ENCODE measurements at places on chromosomes 2 and 18.

GRCh38 chr2:20450201-20450999, 3.5 kb downstream of the RHOB start:
- no peak for DNase-seq

GRCh38 chr2:75538521-75539490, 21.9 kb downstream of the EVA1A start:
- DNase-seq: no peak

- DNase-seq: no peak
Observed at GRCh38 chr18:35512761-35513160, 15.0 kb upstream of the INO80C start.

- peak; percentile 65 for DNase-seq
Observed at GRCh38 chr2:234305846-234306245, 191.0 kb downstream of the ARL4C start.

DNA sequence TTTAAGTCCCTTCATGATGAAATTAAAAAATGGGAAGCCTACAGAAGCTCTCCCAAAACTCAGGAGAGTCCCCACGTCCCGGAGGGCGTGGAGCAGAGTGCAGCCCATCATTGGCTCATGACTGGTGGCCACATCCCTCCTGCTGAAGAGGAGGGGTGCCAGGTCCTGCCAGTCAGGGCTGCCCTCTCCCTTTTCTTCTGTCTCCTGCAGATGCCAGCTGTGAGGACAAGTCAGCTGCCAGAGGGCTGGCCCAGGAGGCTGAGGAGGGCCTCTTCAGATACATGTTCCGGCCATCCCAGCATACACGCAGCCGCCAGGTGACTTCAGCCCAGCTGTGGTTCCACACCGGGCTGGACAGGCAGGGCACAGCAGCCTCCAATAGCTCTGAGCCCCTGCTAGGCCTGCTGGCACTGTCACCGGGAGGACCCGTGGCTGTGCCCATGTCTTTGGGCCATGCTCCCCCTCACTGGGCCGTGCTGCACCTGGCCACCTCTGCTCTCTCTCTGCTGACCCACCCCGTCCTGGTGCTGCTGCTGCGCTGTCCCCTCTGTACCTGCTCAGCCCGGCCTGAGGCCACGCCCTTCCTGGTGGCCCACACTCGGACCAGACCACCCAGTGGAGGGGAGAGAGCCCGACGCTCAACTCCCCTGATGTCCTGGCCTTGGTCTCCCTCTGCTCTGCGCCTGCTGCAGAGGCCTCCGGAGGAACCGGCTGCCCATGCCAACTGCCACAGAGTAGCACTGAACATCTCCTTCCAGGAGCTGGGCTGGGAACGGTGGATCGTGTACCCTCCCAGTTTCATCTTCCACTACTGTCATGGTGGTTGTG, 2.6 kb downstream of the INHA start:
- DNase-seq: no peak

- no peak for DNase-seq
Observed at GRCh38 chr2:120567128-120567527, 168.5 kb upstream of the GLI2 start.

DNA sequence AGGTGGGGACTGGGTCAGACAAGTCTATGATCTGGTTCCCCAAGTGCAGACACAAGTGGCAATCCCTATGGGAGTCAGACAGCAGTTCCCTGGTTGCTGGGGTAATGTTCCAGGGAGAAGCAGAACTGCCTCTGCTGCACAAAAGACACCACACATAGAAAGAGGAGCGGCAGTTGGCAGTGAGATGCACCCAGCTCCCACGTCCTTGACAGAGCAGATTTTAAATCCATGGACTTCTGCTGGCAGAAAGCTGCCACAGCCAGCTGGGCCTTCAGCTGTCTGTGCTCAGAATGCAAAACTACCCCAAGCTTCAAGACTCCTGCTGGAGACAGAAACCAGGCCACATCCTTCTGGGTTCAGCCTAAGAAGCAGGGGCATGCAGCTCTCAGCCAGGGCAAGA, 147.2 kb downstream of the ETAA1 start:
- no peak for DNase-seq

- no peak for DNase-seq
Observed at GRCh38 chr18:63098018-63098981, 221.3 kb downstream of the BCL2 start.

- DNase-seq: no peak
Observed at GRCh38 chr2:152075461-152076050, 23.3 kb downstream of the CACNB4 start.

DNA sequence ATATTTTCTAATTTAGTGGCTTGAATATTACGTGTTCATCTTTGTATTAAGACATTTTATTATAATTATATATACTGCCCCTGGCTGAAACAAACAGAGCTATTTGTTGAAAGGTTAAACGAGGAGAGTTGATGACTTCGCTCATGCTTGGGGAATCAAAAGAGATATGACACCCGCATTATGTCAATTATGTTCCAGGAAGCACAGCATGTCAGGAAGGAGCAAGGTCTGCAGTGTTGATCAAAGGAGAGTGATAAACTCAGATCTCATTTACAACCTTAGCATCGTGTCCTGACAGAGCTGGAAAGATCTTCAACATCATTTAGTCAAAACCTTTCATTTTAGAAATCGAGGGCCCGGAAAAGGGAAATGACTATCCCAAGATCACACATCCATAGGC, 510.1 kb downstream of the TDRD15 start:
- no peak for DNase-seq

DNA sequence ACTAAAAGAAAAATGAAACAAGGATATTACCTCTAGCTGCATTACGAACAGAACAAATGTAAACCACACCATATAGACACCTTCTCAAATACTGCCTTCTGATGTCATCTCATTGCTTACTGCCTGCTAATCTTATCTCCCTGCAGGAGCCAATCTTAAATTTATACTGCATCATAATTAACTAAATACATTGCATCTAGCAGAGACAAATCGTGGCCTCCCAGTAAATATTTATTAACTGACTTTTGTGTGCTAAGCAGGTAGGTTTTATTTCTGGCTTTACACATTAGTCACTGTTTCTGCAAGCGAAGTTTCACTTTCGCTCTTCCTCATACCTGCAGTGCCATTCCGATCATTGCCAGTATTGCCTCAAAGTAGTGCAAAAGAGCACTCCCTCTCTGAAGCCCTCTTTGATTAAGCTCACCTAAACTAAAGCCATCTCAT, 67.5 kb downstream of the SPATS2L start:
- DNase-seq: no peak

DNA sequence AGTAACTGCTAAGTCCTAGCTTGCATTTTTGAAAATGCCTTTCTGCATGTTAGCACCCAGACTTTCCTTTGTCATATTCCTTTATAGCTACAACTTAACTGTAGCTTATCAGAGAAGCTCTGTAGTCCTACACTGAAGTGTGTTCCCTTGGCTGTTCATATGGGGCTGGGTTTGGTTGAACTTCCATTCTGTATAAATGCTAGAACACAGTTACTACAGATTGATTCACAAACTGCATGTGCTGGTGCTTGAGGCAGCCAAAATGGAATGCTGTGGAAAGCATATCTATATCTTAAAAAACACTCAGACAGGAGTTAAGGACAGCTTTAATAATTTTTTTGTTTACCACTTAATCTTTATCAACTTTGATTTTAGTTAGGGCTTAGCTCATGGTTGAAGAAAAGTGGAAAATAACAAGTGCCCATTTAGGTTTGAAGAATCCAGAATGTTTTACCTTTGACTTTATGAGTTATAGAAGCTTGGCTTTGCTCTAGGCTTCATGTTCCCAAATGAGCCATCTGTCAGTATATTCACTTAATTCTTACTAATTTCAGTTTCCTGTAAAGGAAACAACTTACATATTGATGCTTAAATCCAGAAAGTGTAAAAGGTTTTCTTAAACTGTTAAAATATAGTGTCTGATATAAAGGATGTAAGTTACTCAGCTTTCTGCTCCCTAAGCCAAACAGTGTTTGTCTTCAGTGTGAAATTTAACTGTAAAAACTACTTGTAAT, 148.9 kb downstream of the AGPS start:
- DNase-seq: no peak

- no peak for DNase-seq
Observed at GRCh38 chr2:241126201-241126611, 23.1 kb downstream of the PASK start.

- DNase-seq: no peak
Observed at GRCh38 chr2:182207049-182207746, 219.6 kb downstream of the PDE1A start.

DNA sequence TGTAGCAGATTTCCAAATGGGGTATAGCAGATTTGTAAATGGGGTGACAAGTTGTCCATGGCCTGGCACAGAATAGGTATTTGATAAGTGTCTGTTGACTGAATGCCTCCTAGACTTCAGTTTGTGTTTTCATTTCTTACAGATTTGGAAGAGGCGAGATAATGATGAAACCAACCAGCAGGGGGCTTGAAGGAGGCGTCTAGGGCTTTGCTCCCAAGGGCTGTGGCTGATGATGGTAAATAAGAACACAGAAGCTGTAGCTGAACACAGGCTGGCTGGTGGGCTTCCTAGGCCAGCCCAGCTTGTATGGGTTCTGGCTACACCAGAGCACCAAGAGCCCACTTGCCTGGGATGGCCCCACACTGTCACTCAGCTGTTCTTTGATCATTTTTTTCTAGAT, 19.4 kb downstream of the SFTPB start:
- DNase-seq: no peak

DNA sequence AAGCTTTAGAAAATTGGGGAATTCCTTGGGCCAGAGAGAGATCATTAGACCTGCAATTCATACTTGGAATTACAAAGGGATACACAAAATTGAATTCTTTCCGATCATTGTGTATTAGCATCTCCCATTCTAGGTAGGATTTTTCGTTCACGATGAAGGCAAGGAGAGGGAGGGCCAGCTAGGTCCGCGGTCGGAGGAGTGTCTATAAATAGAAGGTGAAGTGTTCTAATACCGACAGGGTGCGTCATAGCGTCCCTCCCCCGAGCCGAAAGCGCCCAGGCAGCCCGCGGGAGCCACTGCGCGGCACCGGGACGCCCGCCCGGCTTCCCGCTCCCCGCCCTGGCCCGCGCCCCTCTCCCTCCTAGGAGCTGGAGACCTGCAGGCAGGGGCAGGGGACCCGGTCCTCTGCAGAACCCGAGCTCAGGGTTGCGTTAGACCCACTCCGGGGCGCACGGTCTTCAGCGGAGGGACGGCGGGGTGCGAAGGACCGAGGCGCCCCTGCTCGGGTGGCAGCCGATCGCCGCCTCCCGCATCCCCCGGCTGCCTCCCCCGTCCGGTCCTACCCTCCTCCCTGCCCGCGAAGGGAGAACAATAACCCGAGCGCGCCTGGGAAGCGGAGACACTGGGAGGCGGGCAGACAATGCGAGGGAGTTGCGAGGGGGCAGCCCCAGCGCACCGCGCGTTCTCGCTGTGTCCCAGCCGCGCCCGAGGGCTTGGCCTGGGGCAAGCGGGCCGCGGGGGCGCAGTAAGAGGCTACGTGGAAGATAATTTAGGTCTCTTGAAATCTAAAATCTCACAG, 114.2 kb upstream of the SERTAD2 start:
- no peak for DNase-seq

GRCh38 chr2:54724560-54725342, 1.3 kb downstream of the EML6 start:
- DNase-seq: no peak

Data from keratinocyte (primary cell).